Lower leg skin (tissue), 4 donors: ENCODE measurements at places on chromosomes 13 and 19.

DNA sequence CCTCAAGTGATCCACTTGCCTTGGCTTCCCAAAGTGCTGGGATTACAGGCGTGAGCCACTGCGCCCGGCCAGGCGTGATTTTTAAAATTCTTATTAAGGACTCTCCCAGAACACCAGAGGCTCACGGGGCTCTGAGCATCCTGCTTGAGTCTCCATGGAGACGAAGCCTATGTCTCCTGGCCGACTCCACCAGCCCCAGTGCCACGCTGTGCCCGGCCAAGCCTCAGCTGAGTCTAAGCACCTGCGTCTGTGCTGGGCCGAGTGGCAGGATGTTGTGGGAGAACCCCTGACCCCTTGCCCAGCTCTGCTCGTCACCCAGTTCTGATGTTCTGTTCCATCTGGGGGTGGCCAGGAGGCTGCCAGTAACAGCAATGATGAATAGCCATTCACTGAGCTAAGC, 3.9 kb upstream of the CELF5 start:
- no peak for DNase-seq

- no peak for DNase-seq
These were observed 89.0 kb downstream of the FGF14 start for GRCh38 chr13:102312841-102313240.

DNA sequence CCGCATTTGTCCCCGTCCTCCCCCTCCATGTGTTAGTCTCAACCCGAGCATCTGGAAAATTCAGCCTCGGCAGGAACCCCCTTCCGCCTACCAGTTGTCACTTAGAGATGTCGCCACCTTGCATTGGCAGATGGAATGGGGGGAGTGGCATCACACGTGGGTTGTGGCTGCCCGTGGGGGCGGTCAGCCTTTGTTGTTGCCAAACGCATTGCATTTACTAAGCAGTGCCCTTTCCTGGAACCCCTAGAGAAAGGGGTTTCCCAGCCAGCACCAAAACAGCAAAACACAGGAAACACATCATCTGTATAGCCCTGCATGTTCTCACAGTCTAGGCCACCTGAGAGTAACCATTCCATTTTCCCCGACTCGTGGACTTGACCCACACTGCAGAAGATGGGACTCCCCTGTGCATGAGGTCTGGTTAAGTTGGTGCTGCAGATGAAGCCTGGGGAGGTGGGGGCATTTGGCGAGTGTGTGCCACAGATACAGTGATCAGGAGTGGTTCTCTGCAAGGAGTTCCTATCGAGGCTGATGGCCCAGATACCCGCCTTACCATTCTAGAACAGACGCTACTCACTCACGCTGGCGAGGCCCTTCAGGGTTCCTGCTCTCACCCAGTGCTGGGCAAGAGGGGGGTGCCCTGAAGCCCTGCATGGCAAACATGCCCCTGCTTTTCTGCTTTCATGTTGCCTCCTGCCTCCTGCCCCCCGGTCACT, 38.3 kb downstream of the TMED1 start:
- no peak for DNase-seq

DNA sequence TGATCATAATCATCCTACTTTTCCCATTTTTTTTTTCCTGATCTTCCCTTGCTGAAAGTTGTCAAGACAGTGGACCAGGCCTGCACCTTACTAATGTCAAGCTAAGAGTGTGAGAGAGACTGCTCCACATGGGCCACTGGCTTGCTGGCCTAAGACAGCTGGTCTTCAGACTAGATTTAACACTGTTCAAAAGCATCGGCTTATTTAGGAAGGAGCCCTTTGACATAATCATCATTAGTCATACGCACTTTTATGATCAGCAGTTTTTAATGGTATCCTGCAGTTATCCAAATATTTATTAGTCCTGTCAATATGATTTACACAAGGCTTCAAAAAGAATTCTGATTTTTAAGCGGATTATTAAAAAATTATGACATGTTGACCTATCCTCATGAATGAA, 270.6 kb downstream of the DNAJC15 start:
- no peak for DNase-seq

- DNase-seq, result no peak
These were observed 8.4 kb downstream of the DYRK1B start for GRCh38 chr19:39825531-39826076.

GRCh38 chr13:97852181-97852874, 101.1 kb upstream of the IPO5 start:
- no peak for DNase-seq

- DNase-seq, result no peak
These were observed 3.5 kb downstream of the FOSB start for GRCh38 chr19:45471111-45471930.

GRCh38 chr13:32039528-32039927, 8.0 kb downstream of the FRY start:
- DNase-seq, result no peak

GRCh38 chr13:79352107-79352506, 53.9 kb downstream of the RBM26 start:
- DNase-seq, result no peak

- no peak for DNase-seq
These were observed 683.4 kb upstream of the ARGLU1 start for GRCh38 chr13:107251341-107251740.

DNA sequence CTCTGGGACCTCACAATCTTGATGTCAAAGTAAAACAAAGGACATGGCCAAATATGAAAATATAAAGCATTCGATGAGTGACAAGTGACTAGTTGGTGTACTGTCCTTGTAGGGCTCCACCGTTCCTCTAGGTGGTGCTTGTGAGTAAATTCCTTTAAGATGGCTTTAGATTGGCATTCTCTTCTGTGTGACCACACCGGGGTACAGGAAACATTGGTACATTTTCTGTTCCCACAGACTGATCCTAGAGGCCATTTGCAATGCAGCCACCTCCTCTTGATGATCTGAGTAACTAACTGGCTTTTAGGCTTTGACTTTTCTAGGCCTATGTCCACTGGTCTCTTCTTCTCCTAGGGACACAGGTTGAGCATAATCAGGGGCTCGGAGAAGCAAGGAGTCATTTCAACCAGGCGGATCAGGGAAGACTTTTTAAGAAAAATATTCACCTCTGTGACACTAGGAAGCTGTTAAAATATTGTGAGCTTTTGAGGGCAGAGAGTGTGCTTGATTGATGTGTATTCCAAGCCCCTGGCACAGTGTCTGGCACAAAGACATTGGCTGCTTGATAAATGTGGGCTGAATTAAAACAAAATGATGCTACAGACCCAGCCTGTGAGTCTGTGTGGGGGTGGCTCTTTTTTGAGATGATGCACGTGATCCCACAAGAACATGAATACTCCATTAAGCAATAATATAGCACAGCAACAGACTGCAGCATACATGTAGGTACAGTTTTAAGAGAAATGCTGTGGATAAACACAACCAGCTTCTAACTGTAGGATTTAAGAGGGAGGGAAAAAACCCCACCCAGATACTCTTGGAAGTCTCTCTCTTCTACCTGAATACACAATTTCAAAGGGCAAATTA, 21.0 kb downstream of the EPSTI1 start:
- no peak for DNase-seq

DNA sequence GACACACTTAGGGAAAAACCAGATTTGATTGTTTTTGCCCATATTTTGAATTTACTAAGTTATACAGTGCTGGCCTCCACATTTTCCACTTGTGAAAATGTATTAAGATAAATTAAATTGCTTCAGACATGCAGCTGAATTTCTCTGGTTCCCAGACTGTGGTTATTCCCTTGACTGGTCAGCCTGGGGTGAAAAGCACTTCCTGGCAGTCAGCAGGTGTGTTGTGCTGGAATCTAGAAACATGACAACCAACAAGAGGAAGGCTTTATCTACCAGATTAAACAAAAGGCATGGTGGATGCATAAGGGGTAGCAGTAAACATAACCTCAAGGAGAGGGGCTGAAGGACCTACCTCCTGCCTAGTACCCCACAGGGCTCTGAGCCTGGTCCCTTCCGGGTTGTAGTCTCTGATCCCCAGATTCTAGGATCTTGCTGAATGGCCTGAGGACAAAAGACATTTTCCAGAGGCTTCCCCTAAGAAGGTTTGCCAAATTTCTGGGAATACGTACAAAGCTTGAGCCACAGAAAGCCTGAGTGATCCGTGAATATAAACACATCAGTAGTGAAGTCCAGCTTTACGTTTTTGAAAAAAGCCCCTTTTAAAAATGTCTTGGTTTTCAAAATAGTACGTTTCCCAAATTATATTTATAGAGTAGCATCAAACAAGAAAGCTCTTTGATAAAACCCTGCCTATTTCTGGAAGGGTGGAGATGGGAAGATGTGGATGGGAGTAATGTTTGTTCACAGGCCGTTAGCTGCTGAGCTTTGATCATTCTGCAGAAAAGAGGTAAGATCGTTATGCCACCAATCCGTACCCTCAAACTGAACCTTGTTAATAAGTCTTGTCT, 133.4 kb downstream of the LACC1 start:
- DNase-seq, result no peak

DNA sequence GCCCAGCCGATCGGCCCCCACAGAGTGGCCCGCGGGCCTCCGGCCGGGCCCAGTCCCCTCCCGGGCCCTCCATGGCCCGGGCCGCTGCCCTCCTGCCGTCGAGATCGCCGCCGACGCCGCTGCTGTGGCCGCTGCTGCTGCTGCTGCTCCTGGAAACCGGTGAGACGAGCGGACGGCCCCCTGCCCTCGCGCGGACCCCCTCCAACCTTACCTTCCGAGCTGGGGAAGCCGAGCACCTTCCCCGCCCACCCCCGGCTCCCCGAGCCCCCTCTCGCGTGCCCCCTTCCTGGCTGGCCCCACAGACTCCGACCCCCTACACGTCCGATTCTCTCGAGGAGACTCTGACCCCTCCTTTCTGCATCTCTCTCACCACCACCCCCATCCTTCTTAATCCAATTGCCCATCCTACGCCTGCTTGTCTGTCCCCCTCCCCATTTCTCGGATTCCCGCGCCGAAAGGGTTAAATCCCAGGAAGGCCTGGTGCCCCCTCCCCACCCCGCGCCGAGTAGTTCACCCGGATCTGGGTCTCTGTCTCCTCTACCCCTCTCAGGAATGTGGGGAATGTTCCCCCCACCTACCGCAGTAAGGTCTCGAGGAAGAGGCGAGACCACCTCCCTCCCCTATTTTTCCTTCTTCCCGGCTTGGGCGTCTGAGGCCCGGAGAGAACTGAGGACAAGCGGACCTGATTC, 502 bp downstream of the NECTIN2 start:
- DNase-seq, result peak; percentile 89

- DNase-seq, result no peak
These were observed 210.3 kb upstream of the PCDH9 start for GRCh38 chr13:67440236-67440975.

DNA sequence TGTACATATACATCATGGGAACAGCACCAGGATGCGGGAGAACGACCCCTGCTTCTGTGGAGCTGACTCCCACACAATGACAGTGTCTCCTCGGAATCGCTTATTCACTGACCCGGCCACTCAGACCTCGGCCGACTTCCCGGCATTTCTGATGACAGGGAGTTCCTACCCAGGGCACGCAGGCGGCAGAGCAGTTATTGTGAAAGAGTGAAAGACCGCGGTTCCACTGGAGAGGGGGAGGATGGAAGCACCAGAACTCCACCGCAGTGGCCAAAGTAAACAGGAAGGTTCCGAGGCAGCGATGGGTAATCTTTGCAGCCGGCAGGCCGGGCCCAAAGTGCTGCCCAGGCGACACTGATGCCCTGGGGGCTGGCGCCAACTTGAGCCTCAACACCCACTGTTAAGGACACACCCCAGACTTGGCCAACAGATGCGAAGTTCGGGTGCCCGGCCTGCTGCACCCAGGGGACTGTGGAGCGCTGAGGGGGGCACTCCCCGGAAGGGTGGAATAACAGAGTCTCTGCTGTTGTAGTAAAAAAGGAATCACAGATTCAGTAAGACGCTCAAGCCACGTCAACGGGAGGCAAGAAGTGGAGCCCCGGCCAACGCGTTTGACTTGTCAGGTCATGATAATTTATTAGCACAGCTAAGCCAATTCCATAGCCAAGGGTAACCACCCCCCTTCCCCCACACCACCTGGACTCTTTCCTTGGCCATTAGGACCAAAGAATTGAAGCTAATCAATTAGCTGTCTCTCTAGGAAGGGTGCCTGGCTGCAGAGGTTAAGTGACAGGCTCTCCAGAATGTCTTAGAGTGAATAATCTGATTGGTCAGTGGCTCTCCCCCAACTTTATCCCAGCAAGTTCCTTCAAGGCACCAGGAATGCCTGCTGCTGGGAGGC, 5.8 kb downstream of the MLLT1 start:
- DNase-seq, result peak; percentile 84

DNA sequence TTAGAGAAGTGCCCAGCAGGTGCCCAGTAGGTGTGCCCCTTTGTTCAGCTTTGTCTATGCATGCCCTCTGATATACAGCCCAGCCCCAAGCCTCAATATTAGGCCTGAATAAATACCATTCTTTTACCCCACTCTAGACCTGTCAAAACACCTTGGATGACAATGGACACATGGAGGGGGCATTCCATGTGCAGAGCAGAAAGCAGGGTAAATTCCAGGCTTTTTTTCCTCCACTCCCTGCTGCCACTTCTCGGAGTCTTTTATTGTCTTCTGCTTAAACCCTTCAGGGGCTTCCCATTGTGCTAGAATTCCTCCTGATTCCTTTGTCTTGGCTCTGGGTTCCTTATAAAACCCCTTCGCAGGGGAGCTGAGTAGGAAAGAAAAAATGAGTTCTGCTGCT, 5.8 kb upstream of the FRY start:
- DNase-seq, result no peak

GRCh38 chr19:27752530-27753184, 1460.3 kb downstream of the UQCRFS1 start:
- DNase-seq, result peak; percentile 46

GRCh38 chr19:406971-407510, 1.9 kb downstream of the C2CD4C start:
- DNase-seq, result no peak

- no peak for DNase-seq
These were observed 1.4 kb downstream of the USP12 start for GRCh38 chr13:27170221-27170515.

DNA sequence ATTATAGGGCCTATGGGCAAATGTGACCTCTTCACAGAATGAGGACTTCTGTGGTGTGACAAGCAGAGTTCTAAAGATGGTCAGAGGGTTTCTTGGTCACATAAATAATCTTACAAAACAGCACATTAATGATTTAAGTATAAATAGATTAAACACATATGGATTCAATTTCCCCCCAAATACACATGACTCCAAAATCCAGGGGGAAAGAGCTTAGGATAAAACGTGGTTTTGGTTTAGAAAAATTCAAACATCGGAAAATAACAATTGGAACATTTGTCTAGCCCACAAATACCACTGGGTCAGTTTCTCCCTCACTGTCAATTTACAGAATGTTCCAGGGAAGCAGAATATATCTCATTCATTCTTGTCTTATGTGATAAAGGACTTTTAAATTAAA, 283.1 kb downstream of the COG6 start:
- no peak for DNase-seq

DNA sequence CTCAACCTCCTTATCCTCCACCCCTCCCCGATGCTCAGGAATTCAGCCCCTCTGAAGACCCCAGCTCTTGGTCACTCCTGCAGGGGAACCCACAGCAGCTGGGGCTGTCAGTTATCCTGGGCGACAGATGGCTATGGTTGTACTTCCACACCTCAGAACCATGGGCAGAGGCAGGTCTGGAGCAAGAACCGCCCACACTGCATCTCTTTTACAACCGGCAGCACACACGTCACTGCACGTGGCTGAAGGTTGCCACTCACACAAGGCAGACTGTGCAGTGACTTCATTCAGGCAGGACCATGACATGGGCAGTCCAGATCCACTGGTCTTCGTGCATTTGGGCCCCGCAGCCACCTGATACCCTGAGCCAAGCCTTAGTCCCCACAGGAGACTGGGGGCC, 21.5 kb upstream of the SDHAF1 start:
- no peak for DNase-seq
